PC-3 (cell line): ENCODE measurements at places on chromosomes 4 and X.

DNA sequence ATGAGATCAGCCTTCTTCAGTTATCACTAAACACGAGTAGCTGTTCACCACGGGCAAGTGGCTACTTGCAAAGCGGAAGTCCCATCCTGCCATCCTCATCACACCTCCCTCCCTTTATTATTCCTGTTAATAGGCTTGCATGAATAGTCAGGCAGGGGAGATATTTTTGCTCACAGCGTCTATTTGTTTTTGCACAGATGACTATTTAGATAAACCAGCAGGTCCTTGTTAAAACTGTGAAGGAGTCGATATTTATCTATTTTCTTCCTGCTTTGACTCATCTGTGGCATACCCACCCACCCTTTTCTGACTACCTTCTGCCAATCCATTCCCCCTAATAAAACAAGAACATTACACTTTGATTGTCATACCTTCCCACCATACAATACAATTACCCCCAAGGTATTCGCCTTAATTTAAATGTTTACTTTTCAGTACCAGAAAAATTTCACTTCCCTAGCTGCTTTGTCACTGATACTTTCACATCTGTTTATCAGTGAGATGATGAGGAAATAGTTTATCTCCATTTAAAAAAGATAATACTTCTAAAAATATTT, 96.6 kb upstream of the BANK1 start:
- DNase-seq = peak; percentile 64

DNA sequence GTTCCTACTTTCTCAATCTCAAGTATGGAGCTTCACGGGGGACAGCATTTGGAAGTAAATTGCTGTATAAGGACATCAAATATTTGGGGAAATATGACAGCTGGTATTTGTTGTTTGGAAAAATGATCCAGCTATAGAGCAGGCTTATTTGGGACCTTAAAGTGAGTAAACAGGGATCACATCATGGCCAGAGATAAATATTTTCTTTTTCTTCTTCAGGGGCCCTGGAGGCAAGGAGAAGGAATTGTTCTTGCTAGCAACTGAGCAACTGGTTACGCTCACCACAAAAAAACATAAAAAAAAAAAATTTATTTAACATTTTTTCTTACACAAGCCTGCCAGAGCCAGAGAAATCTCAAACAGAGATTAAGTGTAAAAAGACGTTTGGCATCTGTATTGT, 277.2 kb upstream of the UGT8 start:
- no peak for DNase-seq

GRCh38 chr4:69894186-69894585, 34.2 kb upstream of the SULT1E1 start:
- no peak for DNase-seq

- no peak for DNase-seq
Measured at GRCh38 chr4:17097362-17097761, 198.9 kb upstream of the LDB2 start.

- no peak for DNase-seq
Measured at GRCh38 chr4:141023051-141023450, 110.2 kb downstream of the RNF150 start.
